ENCODE measurements at places on chromosomes 5 and 9. TPM values are rescaled to one million over a fixed set of nuclear protein-coding genes. Genes with fewer than 3 reads are reported as not detected.

DNA sequence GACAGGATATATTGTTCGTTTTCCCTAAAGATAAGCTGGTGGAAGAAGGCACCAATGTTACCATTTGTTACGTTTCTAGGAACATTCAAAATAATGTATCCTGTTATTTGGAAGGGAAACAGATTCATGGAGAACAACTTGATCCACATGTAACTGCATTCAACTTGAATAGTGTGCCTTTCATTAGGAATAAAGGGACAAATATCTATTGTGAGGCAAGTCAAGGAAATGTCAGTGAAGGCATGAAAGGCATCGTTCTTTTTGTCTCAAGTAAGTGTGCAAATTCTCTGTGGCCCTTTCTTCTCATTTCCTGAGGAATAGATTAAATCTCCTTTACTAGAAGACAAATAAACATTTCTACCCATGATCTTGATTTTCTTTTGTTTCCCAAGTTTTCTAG, 38.0 kb downstream of the OSMR start:
- DNase-seq, result no peak

DNA sequence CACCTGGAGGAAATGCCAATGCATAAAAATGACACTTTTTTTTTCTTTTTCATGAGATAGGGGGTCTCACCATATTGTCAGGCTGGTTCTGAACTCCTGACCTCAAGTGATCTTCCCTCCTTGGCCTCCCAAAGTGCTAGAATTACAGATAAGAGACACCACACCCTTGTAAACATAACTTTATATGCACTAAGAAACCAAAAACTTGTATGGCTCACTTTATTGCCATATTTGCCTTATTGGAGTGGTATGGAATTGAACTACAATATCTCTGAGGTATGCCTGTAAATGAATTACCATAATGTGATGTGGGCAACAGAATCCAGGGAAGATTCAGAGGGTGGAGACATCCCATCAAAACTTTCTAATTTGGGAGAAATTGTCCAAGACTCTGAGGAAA, 113.9 kb downstream of the UGCG start:
- DNase-seq, result no peak

GRCh38 chr5:17178373-17178675, 39.1 kb upstream of the BASP1 start:
- DNase-seq, result no peak

The EDIL3 gene
- 11.3 TPM for total RNA-seq

GRCh38 chr5:176819476-176819875, 9.1 kb downstream of the UNC5A start:
- no peak for DNase-seq

The TICAM2 gene
- 4.0 TPM for total RNA-seq

The GPR150 gene
- total RNA-seq, result not detected

The ARHGEF28 gene
- total RNA-seq, result 22.0 TPM

The ANKRD31 gene
- 0.51 TPM for total RNA-seq

The ADAMTSL2 gene
- total RNA-seq, result 4.3 TPM

DNA sequence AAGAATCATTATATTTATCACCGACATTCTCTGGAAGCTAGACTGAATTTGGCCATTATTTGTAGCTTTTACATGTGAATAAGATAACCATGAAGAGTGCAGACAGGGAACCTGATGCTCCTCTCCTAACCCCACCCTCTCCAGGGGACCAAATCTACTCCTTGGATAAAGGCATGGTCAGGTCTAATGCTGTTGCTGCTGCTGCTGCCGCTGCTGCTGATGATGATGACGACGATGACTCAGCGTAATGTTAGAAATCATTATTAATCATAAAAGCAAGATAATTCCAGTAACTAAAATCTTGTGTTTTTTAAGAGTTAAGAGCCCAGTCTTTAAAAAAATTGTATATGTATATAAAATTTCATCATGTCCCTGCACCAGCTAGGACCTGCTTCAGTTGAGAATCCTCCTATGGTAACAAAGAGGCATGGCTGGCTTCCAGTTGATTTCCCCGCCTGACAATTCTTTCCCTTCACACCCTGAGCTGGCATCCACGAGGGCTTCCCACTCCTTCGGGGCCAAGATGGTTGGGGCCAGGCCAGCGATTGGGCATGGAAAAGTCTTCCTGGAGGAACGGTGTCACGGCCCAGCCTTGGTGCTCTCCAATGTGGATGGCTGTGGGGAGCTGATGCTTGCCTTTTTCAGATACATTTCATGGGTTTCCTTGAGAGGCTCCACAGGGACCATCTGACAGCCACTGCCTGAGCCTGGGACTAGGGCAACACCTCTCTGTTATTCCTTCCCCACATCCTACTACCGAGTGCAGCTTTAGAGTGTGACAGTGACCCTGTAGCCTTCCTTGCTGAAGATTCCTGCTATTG, 400.0 kb downstream of the CTNND2 start:
- DNase-seq, result no peak

The FOXD1 gene
- total RNA-seq, result 5.1 TPM

The NDUFS6 gene
- total RNA-seq, result 51.6 TPM

DNA sequence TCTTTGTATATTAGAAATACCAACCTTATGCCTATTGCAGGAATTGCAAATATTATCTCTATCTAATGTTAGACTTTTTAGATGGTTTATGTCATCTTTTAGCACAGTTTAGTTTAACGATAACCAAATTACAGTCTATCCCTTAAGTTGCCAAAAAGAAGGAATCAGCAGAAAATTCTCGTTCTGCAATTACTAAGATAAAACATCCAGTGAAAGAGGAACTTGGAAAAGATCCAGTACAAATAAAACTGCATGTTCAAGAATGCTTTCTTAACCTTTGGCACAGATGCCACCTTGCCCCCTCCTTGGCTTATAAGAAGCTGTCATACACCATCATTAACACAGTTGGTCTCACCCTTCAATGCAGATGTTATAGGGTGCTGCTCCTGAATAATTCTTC, 124.0 kb downstream of the SEMA5A start:
- no peak for DNase-seq

The OR1L6 gene
- total RNA-seq, result not detected

The LHX3 gene
- not detected for total RNA-seq

DNA sequence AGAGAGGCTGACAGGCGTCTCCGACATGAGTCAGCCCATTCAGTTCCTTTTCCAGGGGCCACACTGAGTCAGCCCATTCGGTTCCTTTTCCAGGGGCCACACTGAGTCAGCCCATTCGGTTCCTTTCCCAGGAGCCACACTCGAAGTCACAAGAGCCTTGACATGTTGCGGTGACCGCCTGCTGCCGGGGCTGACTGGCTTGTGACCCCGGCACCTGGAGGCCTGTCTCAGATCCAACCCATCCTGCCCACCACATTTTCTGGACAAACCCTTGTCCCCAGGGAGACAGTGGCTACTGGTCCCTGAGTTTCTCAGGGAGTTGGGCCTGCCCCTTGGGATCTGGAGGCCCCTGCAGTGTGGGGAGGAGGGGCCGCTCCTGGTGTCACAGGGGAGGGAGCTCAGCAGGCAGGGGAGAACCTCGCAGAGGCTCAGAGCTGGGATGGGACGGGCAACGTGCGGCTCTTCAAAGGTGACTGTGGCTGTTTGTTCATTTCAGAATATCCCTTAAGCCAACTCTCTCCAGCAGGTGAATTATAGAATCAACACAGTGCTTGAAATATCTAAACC, 40.5 kb upstream of the LPCAT1 start:
- DNase-seq, result no peak

DNA sequence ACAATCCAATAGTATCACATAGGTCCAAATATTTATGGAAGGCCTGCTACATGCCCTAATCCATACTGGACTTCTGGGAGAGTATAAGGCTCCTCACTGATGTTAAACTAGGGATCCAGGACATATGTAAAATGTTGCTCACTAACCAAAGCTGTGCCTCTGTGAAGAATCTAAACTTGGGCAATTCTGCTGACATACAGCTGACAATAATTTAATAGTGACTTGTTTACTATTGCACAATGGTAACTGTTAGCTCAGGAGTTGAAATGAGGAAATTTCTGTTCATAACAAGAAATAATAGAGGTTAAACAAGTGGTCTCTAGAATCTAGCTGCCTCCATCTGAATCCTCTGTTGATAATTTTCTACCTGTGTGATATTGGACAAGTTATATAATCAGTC, 14.9 kb upstream of the CTXN3 start:
- no peak for DNase-seq

The SLCO4C1 gene
- total RNA-seq, result 1.0 TPM

GRCh38 chr5:150562832-150563231, 54.9 kb downstream of the NDST1 start:
- DNase-seq, result peak; percentile 42

The IL33 gene
- total RNA-seq, result 21.3 TPM

DNA sequence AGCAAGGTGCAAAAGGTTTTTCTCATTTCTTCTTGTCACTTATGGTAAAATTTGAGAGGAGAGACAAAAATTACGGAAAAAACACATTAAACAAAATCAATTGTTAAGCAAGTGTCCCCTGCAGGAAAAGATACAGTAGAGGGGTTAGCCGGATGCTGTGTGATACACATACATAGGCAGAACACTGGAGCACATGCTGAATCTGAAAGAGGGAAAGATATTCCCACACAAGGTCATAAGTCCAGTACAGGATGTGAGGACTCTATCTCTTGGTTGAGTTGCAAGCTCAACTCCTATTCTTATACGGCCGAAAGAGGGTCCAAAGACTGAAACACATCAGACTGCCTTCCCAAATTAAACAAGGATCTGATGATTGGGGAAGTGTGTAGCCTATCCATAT, 427.5 kb upstream of the NUDT12 start:
- DNase-seq, result no peak

GRCh38 chr9:121559183-121559582, 59.5 kb upstream of the GGTA1 start:
- no peak for DNase-seq

DNA sequence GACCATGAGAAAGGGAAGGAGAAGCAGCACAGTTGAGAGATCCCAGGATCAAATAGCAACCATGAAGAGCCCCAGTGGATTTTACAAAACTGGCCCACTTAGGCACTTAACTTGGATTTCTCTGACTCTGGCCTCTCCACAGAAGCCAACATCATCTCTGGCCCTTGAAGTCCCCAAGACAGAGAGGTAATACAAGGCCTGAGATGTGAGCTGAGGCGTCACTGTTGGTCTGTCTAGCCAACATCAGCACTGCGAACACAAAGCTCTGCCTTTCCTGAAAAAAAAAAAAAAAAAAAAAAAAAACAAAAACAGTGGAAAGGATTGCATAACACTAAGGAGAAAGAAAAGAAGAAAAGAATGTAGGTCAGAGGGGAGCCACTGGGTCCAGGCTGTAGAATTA, 378.3 kb downstream of the BRINP1 start:
- no peak for DNase-seq

DNA sequence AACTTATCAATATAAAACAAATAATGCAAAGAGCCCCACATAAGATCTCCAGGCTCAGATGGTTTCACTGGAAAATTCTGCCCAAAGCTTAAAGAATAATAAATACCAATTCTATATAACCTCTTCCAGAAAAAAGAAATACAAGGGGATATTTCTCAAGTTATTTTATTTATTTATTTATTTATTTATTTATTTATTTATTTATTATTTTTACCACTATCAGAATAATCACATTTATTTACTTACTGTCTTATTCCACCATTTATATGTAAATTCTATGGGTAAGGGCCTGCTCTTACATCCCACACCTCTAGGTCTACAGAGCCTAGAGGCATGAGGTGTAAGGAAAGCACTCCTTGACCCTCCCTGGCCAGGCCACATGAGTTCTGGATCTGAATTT, 91.1 kb downstream of the ANKRD18A start:
- no peak for DNase-seq

- DNase-seq, result no peak
Observed at GRCh38 chr5:78696637-78697036, 48.1 kb upstream of the LHFPL2 start.

The DMRT2 gene
- 19.1 TPM for total RNA-seq

- no peak for DNase-seq
Observed at GRCh38 chr5:65041296-65042158, 272.8 kb downstream of the CWC27 start.

GRCh38 chr5:36264202-36264760, 22.6 kb upstream of the NADK2 start:
- no peak for DNase-seq
